ENCODE measurements at places on chromosomes 1 and 21.

DNA sequence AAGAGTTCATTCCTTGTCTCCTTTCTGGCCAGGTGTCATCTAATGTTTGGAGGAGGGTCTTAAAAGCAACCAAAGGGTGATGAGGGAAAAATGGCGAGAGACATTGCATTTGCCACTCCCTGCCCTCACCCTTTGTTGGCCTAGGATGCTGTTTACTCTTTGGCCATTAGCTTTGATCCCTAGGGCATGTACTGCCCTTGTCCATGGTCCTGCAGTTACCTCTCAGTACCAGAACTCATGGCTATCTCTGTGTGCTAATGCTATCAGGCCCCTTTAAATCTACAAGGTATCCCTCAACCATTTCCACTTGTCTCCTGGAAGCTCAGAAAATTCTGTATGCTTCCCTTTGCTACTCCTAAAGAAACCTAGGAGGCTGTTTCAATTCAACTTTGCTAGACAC, 424.8 kb upstream of the PLXNA2 start:
- no peaks in the 10 kb centered on the region for H3K36me3 ChIP-seq
- no peak for DNase-seq
- H3K27ac ChIP-seq, result no peak overlapping the region
- no peaks in the 10 kb centered on the region for H3K4me1 ChIP-seq
- H3K27me3 ChIP-seq, result no peaks in the 10 kb centered on the region
- H3K4me3 ChIP-seq, result no peak overlapping the region

GRCh38 chr1:94396356-94397010, 21.7 kb upstream of the ABCD3 start:
- no peaks in the 10 kb centered on the region for H3K4me1 ChIP-seq
- DNase-seq, result no peak
- H3K27me3 ChIP-seq, result no peaks in the 10 kb centered on the region
- no peaks in the 10 kb centered on the region for H3K36me3 ChIP-seq
- H3K27ac ChIP-seq, result no peak overlapping the region

DNA sequence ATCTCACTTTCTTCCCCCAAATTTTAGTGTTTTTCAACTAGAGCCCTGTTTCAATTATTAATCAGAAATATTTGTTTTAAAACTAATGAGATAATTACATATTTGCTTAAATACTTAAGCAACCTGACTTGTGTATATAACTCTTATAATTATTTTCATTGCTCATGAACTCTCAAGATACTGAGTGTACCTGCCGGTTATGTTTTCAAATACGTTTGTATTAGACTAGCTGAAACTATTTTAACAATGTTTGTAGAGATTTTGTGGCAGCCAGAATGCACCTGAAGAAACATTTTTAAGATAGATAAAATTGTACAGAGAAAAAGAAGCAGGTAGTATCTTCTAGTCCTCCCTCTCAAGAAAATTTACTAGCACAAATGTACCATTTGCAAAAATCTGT, 140.6 kb upstream of the CXADR start:
- no peaks in the 10 kb centered on the region for H3K4me1 ChIP-seq
- no peak overlapping the region for H3K4me3 ChIP-seq
- DNase-seq, result no peak
- H3K27me3 ChIP-seq, result peaks cover 3% of the 10 kb centered on the region
- H3K27ac ChIP-seq, result no peak overlapping the region

DNA sequence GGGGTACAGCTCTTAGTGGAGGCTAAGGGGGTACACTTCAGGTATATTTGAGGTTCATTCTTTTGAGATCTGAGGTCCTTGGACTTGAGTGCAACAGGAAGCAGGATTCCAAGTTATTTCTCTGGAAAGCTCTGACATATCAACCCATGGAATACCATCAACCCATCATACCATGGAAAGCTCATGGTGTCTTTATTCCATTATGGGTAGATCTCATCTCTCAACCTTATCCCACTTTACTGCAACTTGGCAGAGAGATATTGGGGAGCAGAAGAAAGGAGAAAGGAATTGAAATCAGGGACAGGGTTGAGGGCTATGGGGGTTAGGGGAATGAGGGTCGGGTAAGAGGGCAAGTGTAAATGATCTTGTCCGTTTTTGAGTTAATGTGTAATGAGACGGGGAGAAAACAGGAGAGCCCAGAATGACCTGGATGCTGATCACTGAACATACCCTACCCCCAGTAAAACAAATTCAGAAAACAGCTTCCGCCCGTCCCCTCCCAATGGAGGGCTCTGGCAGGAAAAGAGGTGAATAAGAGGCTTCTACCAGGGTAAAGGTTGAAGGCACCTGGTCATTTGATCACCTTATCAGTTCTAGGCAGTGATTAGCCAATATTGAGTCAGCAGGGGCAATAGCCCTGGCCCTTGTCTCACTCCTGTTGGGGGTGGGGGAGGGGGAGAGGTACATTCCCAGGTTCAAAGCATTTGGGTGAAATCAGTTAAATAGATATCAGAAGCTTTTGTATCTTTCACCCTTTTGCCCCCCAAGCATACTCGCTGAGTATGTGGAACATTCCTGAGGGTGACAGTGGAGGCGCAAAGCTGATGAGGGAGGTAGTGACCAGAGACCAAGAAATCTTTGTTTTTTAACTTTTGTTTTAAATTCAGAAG, 622 bp upstream of the APOA2 start:
- H3K27me3 ChIP-seq, result no peaks in the 10 kb centered on the region
- no peak overlapping the region for H3K27ac ChIP-seq
- no peak for DNase-seq
- no peak overlapping the region for H3K4me3 ChIP-seq
- peaks cover 14% of the 10 kb centered on the region for H3K36me3 ChIP-seq

- H3K4me1 ChIP-seq, result no peaks in the 10 kb centered on the region
- H3K36me3 ChIP-seq, result no peaks in the 10 kb centered on the region
- H3K27ac ChIP-seq, result no peak overlapping the region
These were observed 52.8 kb upstream of the GOLT1A start for GRCh38 chr1:204266504-204267034.

GRCh38 chr1:230702934-230703678, 10.8 kb downstream of the AGT start:
- no peak for DNase-seq
- H3K36me3 ChIP-seq, result no peaks in the 10 kb centered on the region
- H3K27me3 ChIP-seq, result peaks cover 20% of the 10 kb centered on the region

GRCh38 chr1:31911994-31912780, 26.0 kb downstream of the PTP4A2 start:
- no peaks in the 10 kb centered on the region for H3K27me3 ChIP-seq
- no peak for DNase-seq
- H3K4me1 ChIP-seq, result peaks cover 19% of the 10 kb centered on the region

DNA sequence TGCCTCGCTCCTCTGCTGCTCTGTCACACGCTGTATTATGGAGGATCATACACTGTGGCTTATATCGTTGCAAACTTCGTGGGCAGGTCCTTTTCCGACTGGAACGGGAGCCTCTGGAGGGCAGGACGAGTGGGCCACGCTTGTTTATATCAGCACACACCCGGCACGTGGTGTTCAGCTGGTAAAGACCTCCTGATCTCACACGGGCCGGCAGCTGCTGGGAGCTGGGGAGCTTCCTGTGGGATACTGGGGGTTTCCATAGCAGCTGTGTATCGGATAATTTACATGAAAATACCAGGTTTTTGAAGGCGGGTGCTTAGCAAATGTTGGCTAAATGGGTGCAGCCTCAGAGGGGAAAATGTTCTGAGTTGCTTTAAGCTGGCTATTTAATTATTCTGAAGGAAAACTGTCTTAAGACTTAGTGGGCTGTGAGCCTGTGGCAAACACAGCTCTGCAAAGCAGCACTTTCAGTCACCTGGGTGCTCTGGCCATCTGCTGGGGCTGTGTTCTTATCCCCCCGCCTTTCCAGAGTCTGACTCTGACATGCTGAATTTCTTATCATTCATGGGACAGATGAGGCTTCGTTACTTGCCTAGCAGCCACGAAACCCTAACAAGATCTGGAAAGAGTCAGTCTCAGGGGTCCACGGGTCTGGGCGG, 103.6 kb upstream of the GCLM start:
- no peak for DNase-seq
- no peaks in the 10 kb centered on the region for H3K27me3 ChIP-seq
- H3K4me3 ChIP-seq, result no peak overlapping the region

DNA sequence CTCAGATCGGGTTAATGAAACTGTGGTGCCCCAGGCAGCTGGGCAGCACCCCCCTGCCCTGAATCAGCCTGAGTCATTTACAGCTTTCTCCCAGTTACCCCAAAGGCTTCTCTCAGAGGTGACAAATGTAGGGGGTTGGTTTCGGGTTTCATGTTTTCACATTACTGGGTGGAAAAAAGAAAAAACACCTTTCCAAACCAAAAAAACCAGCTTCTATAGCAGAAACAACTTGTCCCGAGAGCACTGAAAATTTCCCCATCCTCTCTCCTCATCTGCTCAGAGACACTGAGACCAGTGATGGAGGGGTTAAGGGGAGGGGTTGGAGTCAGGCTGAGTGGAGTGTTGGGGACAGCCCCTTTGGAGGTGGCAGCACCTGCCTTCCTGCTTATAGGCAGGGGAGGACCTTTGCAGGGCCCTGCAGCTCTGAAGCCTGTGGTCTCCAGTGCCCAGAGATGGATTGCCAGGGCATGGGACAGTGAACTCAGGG, 15.6 kb downstream of the UTP11 start:
- H3K27me3 ChIP-seq, result no peaks in the 10 kb centered on the region
- peaks cover 25% of the 10 kb centered on the region for H3K36me3 ChIP-seq
- no peak overlapping the region for H3K27ac ChIP-seq
- DNase-seq, result no peak

GRCh38 chr1:112706505-112707220, at the start of gene RHOC:
RHOC (minus strand) TSS chr1:112707127; CDS start chr1:112703799, 3,328 bp downstream.
- no peak for DNase-seq
- no peaks in the 10 kb centered on the region for H3K36me3 ChIP-seq
- peak within 1 kb of the TSS; percentile 57 for H3K4me3 ChIP-seq
- no peak within 1 kb of the TSS for H3K27ac ChIP-seq
- H3K4me1 ChIP-seq, result peaks cover 46% of the 10 kb centered on the region
- H3K27me3 ChIP-seq, result peaks cover 11% of the 10 kb centered on the region

DNA sequence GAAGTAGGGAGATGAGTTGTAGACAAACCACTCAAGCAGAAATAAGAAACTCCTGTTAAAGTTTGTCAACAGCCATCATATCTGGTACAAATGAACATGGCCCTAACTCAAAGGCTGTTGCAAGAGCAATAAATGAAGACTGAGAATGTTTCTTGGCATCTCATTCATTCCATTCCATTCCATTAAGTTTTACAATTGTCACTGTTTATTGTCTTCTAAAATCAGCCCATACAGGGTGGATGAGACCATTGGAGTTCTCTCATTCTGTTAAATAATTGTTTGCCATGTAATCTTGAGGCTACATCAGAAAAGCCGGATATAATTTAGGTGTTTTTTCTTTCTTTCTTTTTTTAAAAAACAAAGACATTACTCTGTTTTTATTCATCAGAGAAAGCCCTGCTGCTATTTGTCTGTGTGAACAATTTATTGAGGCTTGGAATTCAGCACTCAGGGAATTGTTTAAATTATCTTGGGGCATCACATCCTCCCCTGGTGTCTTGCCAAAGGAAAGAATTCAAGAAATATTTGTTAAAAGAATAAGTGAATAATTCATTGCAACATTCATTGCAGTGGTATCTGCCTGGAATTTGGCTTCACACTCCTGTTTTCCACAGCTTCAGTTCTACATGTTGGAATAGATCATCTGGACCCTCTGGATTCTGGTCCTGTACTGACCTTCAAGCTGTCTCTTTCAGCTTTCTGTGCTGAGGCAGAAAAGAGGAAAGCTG, 604.5 kb downstream of the PLPP3 start:
- no peaks in the 10 kb centered on the region for H3K36me3 ChIP-seq
- H3K27ac ChIP-seq, result no peak overlapping the region
- no peak overlapping the region for H3K4me3 ChIP-seq
- no peaks in the 10 kb centered on the region for H3K4me1 ChIP-seq
- DNase-seq, result no peak

DNA sequence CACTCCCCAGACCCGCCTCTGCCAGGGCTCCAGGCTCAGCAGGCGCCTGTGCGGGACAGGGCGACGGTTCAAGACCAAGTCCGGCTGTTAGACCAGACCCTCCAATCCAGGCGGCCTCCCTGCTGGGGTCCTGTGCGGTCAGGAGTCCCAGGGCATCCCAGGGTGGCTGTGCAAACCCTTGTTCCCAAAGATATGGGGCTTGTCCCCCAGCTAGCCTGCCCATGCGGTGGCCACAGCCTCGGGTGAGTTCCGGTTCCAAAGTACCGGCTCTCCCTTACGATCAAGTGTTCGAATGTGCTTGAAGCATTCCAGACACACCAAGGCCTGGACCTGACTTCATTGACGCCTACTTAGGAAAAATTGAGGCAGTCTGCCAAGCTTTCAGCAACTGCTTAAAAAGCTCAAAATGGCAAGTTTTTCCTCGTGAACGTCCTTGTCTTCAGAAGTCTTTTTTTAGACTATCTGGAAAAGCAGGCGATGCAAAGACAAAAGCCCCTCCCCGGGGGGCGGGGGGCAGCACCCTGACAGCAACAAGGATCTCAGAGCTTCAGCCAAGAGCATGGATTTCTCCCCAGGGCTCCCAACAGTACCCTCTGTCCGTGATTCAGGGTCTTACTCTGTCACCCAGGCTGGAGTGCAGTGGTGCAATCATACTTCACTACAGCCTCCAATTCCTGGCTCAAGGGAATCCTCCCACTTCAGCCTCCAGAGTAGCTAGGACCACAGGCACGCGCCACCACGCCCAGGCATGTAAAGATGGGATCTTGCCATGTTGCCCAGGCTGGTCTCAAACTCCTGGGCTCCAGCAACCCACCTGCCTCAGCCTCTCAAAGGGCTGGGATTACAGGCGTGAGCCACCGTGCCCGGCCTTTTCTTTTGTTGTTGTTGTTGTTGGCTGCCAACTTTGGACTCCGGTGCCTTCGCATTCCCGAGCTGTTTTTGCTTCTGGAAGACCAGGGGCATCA, 2.3 kb downstream of the FAAP20 start:
- no peaks in the 10 kb centered on the region for H3K36me3 ChIP-seq
- no peak for DNase-seq
- no peak overlapping the region for H3K4me3 ChIP-seq
- H3K27ac ChIP-seq, result no peak overlapping the region
- peaks cover 2% of the 10 kb centered on the region for H3K4me1 ChIP-seq

DNA sequence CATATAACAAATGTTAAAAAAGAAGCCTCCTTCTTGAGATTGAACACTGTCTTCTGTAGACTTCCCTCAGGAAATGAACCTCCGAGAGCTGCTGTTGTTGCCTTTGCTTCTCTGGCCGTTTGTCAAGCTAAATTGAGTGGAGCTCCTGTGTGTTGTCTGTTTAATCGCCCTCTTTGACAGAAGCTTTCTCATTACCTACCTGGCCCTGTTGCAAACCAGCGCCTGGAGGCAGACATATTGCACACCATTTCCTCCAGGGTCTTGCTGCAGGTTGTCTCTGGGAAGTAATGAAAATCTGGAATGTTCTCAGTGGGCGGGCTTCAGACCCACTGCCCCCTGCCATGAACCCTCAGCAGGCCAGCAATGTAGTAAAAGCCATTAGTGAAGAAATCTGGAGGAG, 83.3 kb downstream of the GABPA start:
- H3K36me3 ChIP-seq, result no peaks in the 10 kb centered on the region
- H3K27me3 ChIP-seq, result no peaks in the 10 kb centered on the region
- no peak overlapping the region for H3K4me3 ChIP-seq
- no peak overlapping the region for H3K27ac ChIP-seq
- no peak for DNase-seq
- no peaks in the 10 kb centered on the region for H3K4me1 ChIP-seq

Measured in T-cell (primary cell).